Hematopoietic multipotent progenitor cell treated with erythropoietin and hydrocortisone succinate and interleukin-3 and kit ligand, for 4 days (in vitro differentiated cells): ENCODE measurements at places on chromosomes 7 and 10.

DNA sequence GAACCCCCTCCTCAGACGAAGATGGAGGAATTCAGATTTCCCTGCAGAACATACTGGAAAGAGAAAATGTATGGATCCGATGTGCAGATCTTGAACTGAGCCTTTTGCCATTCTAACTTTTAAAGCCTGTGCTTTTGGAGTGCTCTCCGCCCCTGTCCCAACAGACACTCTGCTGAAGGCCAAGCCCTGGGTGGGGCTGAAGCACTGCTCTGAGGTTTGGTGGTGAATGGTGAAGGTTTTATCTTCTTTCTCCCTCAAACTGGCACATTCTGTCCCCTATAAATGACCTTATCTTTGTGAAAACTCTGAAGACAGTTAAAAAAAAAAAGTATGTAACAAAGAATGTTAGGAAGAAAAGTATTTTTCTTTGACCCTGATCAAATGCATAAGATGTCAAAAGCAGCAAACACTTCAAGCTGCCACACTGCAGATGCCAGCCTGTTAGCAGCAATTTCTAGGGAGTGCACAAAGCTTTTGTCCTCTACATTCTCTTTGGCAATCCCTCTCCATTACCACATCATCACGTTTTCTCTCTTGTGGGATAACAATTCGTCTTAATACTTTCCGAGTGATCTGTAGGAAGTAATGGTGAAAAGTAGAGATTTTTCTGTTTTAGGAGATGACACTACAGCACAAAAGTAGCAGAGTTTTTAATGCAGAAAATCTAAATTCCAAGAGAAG is 137.3 kb upstream of the CCDC6 start:
- peak; percentile 92 for DNase-seq

- DNase-seq = peak; percentile 97
Measured at GRCh38 chr7:39589323-39590111, 23.3 kb downstream of the YAE1 start.

DNA sequence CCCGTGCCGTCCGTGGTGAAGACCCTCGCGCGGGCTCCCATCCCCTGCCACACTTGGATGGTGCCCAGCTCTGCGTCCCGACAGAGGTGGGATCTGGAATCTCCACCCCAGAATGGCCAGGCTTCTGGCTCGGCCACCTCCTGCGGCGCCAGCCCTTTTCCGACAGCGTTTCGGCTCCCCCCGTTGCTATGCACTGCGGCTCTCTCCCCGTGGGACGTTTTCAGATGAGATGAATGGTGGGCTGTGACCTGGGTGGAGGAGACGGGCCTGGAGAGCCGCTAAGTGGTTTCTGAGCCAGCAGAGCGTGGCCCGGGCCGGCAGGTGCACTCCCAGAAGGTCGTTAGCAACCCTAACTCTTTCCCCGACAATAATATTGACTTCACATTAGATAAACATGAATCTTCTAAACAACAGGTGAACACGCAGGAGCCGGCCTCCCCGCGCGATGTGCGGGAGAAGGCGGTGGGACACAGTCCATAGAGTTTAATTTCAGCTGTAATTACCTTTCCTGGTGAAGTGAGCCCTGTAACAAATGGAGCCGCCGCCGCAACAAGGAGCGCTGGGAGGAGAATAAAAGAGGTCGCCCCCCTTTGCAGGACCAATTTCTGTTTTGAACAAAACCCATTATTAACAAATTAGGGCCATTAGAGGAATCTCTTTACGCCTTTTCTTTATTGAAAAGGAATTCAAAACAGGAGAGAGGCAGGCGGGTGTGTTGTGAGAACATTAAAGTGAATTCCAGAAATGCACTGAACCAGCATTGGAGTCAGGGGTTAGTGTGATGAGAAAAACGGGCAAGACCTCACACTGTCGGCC is 294.3 kb upstream of the PFKP start:
- DNase-seq = no peak

- no peak for DNase-seq
Measured at GRCh38 chr10:11285171-11285570, 267.5 kb downstream of the CELF2 start.

GRCh38 chr7:30674876-30675275 is 7.4 kb downstream of the CRHR2 start:
- DNase-seq = no peak

- no peak for DNase-seq
Measured at GRCh38 chr10:112332022-112332421, 41.9 kb upstream of the ACSL5 start.
